Endothelial cell of coronary artery (primary cell): ENCODE measurements at places on chromosomes 4 and X. TPM values are rescaled to one million over a fixed set of nuclear protein-coding genes. Genes with fewer than 3 reads are reported as not detected.

The FHDC1 gene
- under 0.01 and 0.19 TPM in 2 replicates for total RNA-seq

The SSX3 gene
- not detected in 2 replicates for total RNA-seq

The SHISA3 gene
- total RNA-seq = 3.9 and 12.1 TPM in 2 replicates

The TAF1 gene
- 48.0 and 49.1 TPM in 2 replicates for total RNA-seq

The CCKAR gene
- total RNA-seq = not detected in 2 replicates

The SLC10A4 gene
- total RNA-seq = not detected in 2 replicates

The TEX13C gene
- not detected in 2 replicates for total RNA-seq
